ENCODE measurements at places on chromosomes 5 and 9.

GRCh38 chr5:111735583-111736270 lies 21.3 kb downstream of the NREP start:
- DNase-seq: peak; percentile 65

- no peak for DNase-seq
Measured at GRCh38 chr5:126480824-126481223, 57.6 kb downstream of the GRAMD2B start.

- no peak for DNase-seq
Measured at GRCh38 chr9:87862536-87863268, 20.0 kb upstream of the SPATA31E1 start.

DNA sequence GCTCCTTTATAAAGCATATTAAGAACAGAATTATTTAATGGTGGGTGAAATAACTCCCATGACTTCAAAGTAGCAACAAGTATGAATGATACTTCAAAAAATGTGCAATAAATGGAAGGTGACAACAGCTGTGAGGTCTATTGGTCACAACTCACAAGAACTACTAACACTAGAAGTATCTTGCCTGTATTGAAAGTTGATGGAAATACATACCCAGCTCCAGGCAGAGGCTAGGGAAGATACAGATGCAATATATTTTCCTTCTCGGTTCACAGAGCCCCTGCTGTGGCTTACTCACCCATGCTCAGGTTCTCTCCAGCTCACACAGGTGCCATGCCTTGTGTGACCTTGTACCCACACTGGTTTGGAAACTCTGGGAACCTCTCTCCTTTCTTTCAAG lies 133.8 kb downstream of the LIFR start:
- no peak for DNase-seq

DNA sequence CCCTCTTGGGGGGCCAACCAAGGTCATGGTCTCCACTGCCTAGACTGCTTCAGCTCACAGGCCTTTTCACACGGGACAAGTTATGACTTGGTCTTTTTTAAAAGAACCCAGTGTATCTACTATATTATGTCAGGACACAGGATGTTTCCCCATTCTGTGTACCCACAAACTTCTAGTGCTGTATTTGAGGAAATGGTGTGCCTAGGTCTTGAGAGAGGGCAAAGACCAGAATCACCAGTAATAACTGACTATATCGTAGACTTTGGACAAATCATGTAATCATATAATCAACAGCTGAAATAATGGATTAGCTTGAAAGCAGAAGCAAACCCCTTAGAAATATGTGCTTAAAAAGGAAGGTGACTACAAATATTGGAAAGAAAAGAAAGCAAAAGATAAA lies 133.3 kb downstream of the ARL15 start:
- no peak for DNase-seq

DNA sequence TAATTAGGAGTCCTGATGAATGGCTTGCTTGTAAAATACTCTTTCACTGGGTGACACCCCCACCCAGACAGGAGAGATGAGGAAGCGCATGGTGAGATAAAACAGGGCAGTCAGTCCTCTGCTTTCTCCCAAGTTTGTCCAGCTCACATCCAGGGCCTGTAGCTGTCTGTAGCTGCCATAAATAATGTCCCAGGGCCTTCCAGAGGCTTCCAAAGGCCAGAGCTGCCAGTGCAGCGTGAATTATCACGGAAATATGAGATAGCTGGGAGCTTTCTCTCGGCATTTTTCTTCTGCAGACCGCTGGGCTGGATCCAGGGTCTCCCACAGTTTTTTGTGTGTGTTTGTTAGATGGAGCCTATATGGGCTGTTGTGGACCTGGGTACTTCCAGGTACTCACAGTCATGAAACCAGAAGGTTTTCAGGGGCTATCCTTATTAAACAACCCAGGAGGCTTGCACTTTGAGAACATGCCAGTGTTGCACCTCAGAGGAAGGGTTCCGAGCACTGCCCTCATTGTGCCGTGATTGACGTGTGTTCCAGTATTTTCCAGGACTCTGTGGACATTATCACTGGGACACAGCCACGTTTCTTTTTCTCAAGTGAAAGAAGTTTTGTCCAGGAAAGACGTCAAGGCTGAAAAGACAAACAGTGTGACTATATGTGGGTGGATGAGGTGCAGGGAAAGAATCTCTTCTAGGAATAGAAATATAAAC lies 117.5 kb downstream of the FGF1 start:
- no peak for DNase-seq

DNA sequence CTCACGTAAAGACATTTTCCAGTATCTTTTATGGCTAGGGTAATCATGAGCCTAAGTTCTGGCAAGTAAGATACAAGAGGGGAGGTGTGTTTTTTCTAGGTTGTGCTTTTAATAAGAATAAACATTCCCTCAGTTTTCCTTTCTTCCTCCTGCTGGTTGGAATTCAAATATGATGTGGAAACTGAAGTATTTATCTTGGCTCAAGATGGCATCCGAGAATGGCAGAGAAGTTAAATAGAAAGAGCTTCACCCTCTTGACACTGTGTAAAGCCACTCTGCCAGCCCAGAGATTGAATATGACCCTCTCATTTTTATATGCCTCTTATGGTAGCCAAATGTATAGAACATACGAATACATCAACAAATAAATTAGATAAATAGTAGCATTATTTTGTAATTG lies 438.4 kb downstream of the ISL1 start:
- no peak for DNase-seq

DNA sequence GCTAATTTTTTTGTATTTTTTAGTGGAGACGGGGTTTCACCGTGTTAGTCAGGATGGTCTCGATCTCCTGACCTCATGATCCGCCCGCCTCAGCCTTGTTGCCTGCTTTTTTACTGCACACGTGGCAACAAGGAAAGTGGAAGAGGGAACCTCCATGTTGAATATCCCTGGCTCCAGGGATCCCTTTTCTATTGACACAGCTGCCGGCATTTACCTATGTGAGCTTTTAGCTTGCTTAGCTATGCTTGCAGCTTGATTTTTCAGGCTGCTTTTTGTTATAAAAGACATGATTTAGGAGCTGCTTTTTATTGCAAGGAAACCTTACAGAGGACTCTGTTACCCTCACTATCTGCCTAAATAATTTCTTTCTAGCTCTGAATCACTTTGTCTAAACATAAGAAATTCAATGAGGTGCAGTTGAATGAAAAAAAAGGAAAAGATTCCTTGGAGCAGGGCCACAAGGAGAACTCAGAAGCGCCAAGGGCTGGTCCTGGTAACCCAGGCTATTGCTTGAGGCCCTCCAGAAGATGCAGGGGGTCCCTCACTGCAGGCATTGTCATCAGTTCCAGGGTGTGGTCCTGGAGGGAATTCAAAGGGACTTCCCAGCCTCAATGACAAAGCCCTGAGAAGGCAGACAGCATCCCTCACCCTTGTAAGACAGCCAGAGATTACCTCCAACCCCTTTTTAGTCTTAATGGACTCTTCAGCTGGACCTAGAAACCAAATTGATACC lies 89.9 kb downstream of the SYK start:
- peak; percentile 25 for DNase-seq

DNA sequence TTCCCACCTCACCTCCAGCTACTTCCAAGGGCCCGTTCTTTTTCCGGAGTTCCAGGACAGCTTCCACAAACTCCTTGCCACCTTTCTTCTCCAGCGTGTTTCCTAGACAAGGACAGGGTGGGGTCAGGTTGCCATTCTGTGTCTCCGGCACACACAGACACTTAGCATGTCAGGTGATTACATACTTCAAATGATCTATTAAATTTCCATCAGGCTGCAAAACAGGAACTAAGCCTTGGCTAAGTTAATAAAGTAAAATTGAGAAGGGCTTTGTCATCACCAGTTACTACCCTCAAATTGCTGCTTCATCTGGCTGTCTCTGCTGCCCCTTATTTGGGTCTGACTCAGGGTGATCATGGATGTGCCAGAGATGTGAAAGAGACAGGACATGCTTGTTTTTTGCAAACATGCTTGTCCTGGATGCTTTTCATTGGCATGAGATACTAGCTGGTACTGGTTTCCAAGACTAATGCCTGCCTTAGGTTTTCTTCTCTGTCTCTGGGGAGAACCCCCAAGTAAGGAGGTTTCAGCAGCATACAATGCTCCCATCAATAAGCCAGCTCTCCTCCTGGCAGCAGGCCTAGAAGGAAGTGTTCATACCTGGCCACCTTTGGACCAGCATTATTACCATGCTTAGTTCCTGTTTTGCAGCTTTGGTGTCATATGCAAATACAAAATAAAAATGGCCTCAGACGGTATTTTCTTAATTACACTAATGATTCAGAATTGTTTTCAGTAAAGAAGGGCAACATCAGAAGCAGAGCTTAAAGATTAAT lies 52.9 kb downstream of the MACROH2A1 start:
- no peak for DNase-seq

- no peak for DNase-seq
Measured at GRCh38 chr9:69757996-69758675, 1.7 kb downstream of the PTAR1 start.

GRCh38 chr5:68067976-68068603 lies 147.5 kb upstream of the PIK3R1 start:
- DNase-seq: peak; percentile 18

GRCh38 chr5:156230887-156231286 lies 96.1 kb upstream of the SGCD start:
- DNase-seq: no peak

DNA sequence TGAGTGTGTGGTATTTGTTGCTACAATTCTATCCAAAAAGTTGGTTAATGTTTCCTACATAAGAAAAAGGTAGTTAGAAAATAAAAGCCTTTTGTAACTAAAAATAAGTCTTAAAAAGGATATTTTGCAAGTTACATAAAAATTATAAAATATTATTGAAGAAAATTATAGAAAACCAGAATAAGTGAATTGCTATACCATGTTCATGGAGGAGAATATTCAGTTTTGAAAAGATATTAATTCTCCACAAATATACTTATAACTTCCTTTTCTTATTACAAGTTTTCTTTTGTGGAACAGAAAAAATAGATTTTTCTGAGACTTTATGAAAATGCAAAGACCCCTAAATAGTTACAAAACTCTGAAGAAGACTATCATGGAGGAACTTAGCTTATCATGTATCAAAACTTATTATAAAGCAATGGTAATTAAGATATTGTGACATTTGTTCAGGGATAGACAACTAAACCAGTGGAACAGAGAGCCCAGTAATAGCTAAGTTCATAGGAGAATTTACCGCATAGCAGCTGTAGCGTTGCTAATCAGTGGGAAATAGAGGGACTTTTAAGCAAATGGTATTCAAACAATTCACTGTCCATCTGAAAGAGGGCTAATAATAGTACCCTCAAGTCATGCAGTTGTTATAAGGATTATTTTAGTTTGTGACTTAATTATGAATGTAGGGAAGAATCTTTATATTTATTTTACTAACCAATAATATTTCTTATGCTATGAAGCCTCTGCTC lies 515.2 kb upstream of the ZNF608 start:
- DNase-seq: no peak

DNA sequence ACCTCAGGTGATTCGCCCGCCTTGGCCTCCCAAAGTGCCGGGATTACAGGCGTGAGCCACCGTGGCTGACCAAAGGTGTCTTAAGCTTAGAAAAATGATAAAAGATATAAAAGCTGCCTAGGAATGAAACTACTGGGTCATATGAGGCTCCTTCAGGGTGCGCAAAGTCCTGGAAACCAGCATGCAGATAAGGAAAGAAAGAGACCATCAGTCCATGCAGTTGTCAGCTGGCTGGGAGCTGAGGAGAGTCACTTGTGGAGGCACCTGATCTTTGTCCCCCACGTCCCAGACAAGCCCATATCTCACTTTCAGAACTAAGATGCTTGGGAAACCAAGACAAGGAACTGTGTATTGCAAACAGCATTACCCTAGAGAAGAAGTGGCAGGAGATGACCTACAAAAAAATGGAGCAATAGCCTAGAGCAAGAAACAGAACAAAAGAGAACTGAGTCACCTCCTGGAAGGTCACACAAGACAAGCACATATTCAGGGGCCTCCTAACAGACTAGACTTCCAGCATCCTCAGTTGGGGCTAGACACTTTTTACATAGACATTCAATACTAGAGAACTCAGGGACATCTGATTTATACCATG lies 2.8 kb upstream of the CCDC125 start:
- no peak for DNase-seq

DNA sequence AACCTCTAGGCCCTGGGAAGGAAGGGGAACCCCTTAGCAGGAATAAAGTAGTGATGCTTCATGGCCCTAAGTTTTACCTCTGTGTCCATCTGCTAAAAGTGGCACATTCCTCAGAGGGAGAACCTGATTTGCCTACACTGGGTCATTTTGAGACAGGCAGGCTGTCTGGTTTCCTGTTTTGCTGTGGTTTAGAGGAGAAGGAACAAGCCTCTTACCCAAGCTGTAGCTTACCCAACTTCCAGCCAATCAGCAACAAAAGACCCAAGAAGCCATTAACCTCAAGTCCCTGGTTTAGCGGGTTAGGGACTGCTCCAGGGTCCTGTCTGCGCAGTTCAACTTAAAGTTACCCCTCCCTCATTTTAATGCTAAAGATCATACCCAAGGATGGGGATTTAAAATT lies 411.0 kb downstream of the MAT2B start:
- peak; percentile 42 for DNase-seq

DNA sequence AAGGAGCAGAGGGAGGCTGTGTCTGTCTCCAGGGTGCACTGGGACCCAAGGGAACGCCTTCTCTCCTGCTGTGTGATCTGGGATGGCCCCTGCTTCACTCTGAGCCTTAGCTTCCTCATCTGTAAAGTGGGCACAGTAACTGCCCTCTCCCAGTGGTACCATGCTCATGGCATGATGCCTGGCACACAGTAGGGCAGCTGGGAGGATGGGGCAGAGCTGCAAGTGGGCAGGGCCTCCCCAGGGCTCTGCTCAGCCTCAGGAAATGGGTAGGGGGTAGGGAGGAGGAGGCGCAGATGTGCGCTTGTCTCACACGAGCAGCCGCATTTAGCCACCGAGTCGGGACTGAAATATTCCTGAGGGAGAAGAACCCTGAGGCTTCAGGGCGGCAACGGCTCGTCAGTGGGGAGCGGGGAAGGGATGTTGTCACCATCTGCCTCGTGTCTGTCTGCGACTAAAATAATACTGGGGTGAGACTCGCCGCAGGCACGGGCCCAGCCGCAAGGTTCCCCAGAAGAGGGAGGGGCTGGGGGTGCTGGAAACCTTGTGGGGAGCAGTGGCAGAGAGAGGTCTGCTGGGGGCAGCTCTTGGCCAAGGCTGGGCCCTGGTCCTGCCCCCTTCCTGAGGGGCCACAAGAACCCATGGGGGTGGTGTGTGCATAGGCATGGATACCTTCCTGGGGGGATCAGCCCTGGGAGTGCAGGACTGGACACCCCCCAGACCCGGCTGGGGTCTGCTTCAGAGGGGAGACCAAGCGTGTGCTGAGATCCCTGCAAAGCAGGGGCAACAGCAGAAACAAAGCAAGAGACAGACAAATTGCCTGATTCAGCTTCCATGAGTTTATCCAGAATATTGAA lies 55.2 kb upstream of the PSD2 start:
- no peak for DNase-seq

GRCh38 chr9:85744480-85744879 lies 2.7 kb upstream of the AGTPBP1 start:
- DNase-seq: peak; percentile 38
